Tibial artery (tissue), 4 donors: ENCODE measurements at places on chromosomes 12 and 14.

- no peak for DNase-seq
Measured at GRCh38 chr12:107091989-107092641, 1.2 kb downstream of the CRY1 start.

GRCh38 chr14:94014382-94014781 lies 11.8 kb upstream of the OTUB2 start:
- DNase-seq: no peak

- no peak for DNase-seq
Measured at GRCh38 chr12:69435644-69436043, 34.5 kb upstream of the FRS2 start.

GRCh38 chr14:98219638-98220037 lies 1052.4 kb downstream of the BCL11B start:
- DNase-seq: no peak

- DNase-seq: no peak
Measured at GRCh38 chr14:21825149-21825743, 151.6 kb upstream of the OR4E1 start.

DNA sequence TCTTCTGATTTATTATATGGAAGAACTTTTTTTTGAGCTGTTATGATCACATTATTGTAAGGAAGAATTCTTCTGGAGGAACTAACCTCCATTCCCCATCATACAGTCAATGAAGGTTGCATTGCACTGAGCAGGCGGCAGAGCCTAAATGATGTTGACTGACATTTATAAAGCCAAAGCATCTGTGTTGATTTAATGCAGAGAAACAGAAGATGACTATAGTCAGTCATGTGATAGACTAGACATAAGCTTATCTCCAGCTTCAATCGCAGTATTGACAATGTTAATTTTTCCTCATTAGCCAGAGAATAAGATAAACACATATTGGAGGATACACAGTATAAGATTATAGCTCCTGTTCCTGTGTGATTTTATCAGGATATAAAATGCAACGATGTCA lies 82.0 kb downstream of the PRICKLE1 start:
- DNase-seq: no peak
